CD14-positive monocyte (primary cell): ENCODE measurements at places on chromosomes 4 and X. TPM values are rescaled to one million over a fixed set of nuclear protein-coding genes. Genes with fewer than 3 reads are reported as not detected.
A peak's percentile ranks its signal among the peaks of the same experiment; 100 is the strongest.

GRCh38 chr4:184655889-184656869 lies 6.6 kb downstream of the PRIMPOL start:
- peak overlapping the region; percentile 51 for H3K27ac ChIP-seq
- no peak for DNase-seq
- H3K27me3 ChIP-seq: no peaks in the 10 kb centered on the region
- no peak overlapping the region for H3K4me3 ChIP-seq
- peaks cover 29% of the 10 kb centered on the region for H3K4me1 ChIP-seq

DNA sequence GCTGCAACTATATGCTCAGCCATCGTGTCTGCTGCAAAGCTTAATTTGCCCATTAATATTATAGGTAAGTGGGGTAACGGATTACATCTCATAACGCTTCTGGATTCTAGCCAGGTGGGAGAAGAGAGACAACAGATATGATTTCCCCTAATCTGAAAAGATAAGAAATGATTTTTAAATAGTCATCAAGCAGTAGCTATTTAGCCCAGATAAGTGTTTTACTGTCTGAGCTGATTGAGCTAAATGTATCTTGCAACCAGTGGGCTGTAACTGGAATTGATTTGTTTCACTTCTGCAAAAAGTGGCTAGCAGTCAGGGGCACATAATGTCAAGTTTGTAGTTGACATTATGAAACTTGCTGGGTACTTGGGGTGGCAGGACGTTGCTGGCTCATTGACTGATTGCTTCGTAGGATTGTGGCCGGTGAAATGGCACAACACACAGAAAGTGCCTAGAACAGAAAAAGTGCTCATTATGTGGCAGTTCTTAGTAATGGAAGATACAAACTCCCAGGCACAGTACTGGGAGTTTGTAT lies 18.5 kb downstream of the LAP3 start:
- no peaks in the 10 kb centered on the region for H3K27me3 ChIP-seq
- peak; percentile 68 for DNase-seq
- peaks cover 77% of the 10 kb centered on the region for H3K36me3 ChIP-seq
- H3K4me1 ChIP-seq: peaks cover 21% of the 10 kb centered on the region

The GPRIN3 gene
- polyA plus RNA-seq: 1.1 TPM

The DCAF12L1 gene
- not detected for polyA plus RNA-seq

The ARHGAP6 gene
- polyA plus RNA-seq: 0.40 TPM

The TLR1 gene
- polyA plus RNA-seq: 117 TPM
